ENCODE measurements at places on chromosomes 12 and 14.

- no peak overlapping the region for H3K4me3 ChIP-seq
- H3K36me3 ChIP-seq = no peaks in the 10 kb centered on the region
- H3K27ac ChIP-seq = no peak overlapping the region
- H3K4me1 ChIP-seq = no peaks in the 10 kb centered on the region
Measured at GRCh38 chr12:38488866-38489265, 172.3 kb downstream of the ALG10B start.

GRCh38 chr12:87967871-87968270 is 61.3 kb downstream of the C12orf50 start:
- no peaks in the 10 kb centered on the region for H3K27me3 ChIP-seq
- H3K4me3 ChIP-seq = no peak overlapping the region
- no peak for DNase-seq
- no peaks in the 10 kb centered on the region for H3K36me3 ChIP-seq

- no peaks in the 10 kb centered on the region for H3K27me3 ChIP-seq
- DNase-seq = peak; percentile 67
- peaks cover 37% of the 10 kb centered on the region for H3K4me1 ChIP-seq
- H3K27ac ChIP-seq = peak overlapping the region; percentile 91
- H3K4me3 ChIP-seq = peak overlapping the region; percentile 97
- H3K36me3 ChIP-seq = no peaks in the 10 kb centered on the region
Measured at GRCh38 chr14:103057028-103057371, 349 bp downstream of the CDC42BPB start.

DNA sequence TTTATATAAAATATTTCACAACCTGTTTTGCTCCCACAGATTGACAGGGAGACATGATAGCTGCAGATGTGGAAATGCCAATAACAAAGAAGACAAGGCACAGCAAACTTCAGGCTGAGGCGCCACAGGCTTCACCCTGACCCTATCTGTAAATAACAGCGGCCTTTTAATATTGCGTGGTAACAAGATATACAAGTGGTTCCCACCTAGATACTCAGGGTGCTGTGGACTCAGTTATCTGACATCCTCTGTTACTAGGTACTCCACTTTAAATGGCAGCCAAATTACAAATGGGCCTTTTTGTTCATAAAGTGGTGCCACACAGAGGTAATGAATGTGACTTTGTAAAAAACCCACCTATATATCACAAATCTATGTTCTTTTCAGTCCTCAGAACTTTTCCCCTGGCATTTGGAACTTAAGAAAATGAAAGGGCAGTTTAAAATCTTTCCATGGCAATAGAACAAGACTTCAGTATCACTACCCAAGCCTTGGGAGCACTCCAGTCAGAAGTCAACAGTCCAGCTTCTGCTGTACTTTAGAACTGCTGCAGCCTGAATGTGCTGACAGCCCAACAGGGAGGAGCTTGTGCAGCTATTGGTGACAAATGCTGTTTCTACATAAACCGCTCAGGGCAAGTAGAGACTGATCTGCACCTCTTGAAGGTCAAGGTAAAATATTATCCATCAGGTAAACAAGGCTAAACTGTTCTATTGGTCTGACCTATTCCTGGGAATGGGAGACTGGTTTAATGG is 86.2 kb upstream of the DCD start:
- H3K27ac ChIP-seq = no peak overlapping the region
- no peak overlapping the region for H3K4me3 ChIP-seq
- no peak for DNase-seq
- no peaks in the 10 kb centered on the region for H3K36me3 ChIP-seq
- no peaks in the 10 kb centered on the region for H3K4me1 ChIP-seq

GRCh38 chr14:102993523-102993922 is 63.8 kb downstream of the CDC42BPB start:
- DNase-seq = no peak
- no peaks in the 10 kb centered on the region for H3K4me1 ChIP-seq
- H3K27me3 ChIP-seq = no peaks in the 10 kb centered on the region
- H3K27ac ChIP-seq = no peak overlapping the region
- H3K4me3 ChIP-seq = no peak overlapping the region

DNA sequence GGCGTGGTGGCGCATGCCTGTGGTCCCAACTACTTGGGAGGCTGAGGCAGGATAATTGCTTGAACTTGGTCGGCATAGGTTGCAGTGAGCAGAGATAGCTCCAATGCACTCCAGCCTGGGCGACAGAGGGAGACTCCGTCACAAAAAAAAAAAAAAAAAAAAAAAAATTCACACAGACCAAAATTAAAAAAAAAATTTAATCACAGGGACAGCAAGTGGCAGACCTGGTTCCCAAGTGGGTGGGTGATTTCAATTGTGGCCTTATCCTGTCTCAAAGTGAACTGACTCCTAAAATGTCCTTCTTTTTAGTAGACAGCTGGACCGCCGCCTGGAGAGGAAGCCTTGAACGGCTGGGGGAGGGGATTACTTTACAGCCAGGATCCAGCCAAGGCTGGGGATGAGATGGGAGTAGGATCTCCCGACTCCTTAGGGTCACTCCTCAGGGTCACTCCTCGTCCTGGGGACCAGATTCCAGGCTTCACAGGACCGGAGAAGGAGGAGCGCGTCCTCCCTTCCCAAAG is 1.5 kb upstream of the KCNH3 start:
- no peaks in the 10 kb centered on the region for H3K27me3 ChIP-seq
- peaks cover 6% of the 10 kb centered on the region for H3K4me1 ChIP-seq
- no peak for DNase-seq
- no peak overlapping the region for H3K27ac ChIP-seq
- peak overlapping the region; percentile 66 for H3K4me3 ChIP-seq
- no peaks in the 10 kb centered on the region for H3K36me3 ChIP-seq

- no peaks in the 10 kb centered on the region for H3K36me3 ChIP-seq
- no peak overlapping the region for H3K4me3 ChIP-seq
- H3K27me3 ChIP-seq = no peaks in the 10 kb centered on the region
- no peak for DNase-seq
Measured at GRCh38 chr14:68417009-68417650, 375.7 kb downstream of the ZFP36L1 start.

GRCh38 chr14:96627811-96628775 is 125.9 kb downstream of the PAPOLA start:
- H3K36me3 ChIP-seq = no peaks in the 10 kb centered on the region
- H3K4me3 ChIP-seq = no peak overlapping the region

DNA sequence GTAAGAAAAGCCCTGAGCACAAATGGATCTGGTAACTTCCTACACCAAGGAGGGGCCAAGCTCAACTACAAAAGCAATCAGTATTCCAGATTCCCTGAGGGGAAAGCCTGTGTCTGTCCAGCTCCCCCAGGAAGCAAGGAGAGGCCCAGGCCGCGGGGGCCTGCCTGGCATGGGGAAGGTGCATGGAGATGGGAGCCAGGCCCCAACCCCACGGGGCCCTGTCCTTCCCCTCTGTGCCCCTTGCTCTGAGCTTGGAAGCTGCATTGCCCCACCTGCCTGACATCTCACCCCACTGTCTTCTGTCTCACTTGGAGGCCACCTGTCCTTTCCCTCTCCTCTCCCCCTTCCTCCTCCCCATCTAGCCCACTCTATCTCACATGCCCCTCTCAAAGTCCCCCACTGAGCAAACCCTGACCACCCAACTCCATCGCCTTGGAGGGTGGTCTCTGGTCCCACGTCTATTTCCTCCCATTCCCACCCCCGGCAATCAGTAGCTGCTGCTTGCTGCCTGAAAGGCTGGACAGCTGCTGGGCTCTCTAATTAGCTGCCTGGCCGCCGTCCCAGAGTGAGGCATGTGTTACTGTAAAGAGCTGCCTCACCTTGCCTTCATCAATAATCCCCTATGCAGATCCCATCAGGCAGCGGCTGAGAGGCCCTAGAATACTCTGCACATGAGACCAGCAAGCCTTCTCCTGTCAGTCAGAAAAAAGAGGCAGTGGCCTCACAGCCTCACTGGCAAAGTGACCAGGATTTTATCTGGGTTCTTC is 3.4 kb upstream of the TMEM229B start:
- peaks cover 8% of the 10 kb centered on the region for H3K4me1 ChIP-seq
- no peaks in the 10 kb centered on the region for H3K36me3 ChIP-seq
- no peak overlapping the region for H3K4me3 ChIP-seq
- no peaks in the 10 kb centered on the region for H3K27me3 ChIP-seq

DNA sequence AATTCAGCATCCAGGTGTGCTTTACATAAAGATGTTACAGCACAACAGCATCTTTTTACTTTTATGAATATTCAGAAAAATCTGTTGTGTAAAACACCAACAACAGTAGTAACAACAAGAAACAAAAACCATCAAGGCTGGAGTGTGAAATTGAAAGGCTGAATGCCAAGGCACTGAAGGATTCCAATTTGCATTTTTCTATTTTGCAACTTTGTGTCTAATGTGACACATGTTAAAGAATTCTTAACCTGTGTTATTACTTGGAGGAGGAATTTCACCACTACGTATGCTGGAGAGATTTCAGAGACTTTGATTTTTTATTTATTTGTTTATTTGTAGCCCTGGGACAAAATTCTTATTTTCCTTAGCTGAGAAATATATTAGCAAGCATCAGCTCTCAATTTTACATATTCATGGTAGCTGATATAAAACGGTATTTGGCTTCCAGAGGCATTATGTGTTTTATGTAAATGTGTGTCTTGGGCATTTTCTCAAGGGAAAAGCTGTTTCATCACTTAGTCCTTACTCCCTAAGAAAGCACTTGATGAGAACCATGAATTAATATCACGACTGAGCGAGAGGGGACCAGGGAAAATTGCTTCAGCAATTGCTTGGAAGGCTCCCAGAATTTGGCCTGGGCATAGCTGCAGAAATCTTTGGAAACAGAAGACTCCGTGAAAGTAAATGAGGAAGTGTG is 475.4 kb downstream of the TMEM132D start:
- no peaks in the 10 kb centered on the region for H3K36me3 ChIP-seq
- no peaks in the 10 kb centered on the region for H3K4me1 ChIP-seq
- no peak for DNase-seq
- no peak overlapping the region for H3K4me3 ChIP-seq
- no peak overlapping the region for H3K27ac ChIP-seq
- H3K27me3 ChIP-seq = no peaks in the 10 kb centered on the region

DNA sequence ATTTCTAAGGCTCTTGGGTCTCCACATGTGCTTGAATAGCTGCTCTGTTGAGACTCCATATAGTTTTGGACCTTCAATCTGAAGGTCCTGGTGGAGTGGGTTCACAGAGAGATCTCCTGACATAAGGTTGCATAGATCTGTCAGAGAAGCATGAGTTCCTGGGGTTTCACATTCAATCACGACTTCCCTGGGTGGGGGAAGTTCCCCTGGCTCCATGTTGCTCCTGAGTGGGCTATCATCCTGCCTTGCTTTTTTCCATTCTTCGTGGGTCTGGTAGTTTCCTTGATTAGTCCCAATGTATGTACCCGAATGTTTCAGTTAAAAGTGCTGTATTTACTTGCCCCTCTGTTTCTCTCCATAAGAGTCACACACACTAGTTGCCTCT is 181.8 kb downstream of the RASSF9 start:
- H3K4me3 ChIP-seq = no peak overlapping the region
- H3K36me3 ChIP-seq = no peaks in the 10 kb centered on the region
- H3K27me3 ChIP-seq = no peaks in the 10 kb centered on the region
- no peak overlapping the region for H3K27ac ChIP-seq
